IMR-90 (cell line): ENCODE measurements at places on chromosomes 1 and 21. TPM values are rescaled to one million over a fixed set of nuclear protein-coding genes. Genes with fewer than 3 reads are reported as not detected.

GRCh38 chr1:49651136-49651535, 372.6 kb downstream of the AGBL4 start:
- DNase-seq: no peak

The EPHA10 gene
- total RNA-seq: not detected in 2 replicates

DNA sequence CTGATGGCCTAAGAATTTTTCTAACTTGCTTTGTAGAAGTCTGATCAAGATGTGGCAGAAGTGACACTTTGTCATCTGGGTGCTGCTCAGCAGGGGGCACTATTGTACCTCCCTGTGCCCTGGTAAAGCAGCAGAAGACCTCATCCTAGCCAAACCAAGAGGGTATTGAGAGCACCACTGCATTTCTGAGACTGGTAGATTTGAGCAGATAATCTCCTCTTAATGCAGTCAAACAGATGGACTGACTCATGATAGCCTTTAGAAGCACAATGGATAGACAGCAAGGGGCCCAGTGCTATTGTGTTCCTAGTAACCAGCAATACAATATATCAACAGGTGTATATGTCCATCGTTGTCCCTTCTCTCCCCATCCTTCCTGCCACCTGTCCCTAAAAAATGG, 5.7 kb downstream of the TPM3 start:
- DNase-seq: peak; percentile 49

DNA sequence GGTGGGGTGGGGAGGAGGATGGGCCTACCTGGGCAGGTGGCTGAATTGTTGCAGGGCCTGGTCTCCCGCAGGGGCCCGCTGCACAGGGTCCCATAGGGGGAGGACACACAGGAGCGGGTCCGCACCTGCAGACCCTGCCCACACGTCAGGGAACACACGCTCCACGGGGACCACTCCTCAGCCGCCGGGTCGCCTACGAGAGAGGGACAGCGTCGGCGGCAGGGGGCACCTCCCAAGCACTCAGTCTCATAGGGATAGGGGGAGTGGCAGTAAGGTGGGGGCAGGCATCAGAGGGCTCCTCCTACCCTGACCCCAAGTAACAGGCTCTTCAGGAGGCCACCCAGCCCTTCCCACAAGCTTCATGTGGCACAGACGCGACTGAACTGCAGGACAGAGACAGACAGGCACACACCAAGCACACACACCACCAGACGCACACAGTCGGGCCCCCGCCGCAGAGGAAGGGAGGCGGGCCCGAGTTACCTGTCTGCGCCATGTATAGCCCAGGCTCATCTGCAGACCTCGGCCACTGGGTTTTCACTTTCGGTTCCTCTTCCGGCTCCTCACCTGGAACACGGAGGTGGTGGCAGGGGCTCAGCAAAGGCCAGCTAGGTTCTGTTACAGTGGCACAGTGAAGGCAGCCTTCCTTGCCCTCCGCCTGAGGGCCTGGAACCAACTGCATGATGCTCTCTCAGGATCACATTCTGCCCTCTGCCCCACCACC, 19.8 kb downstream of the ADGRB2 start:
- DNase-seq: no peak

The SMPDL3B gene
- total RNA-seq: not detected in 2 replicates

DNA sequence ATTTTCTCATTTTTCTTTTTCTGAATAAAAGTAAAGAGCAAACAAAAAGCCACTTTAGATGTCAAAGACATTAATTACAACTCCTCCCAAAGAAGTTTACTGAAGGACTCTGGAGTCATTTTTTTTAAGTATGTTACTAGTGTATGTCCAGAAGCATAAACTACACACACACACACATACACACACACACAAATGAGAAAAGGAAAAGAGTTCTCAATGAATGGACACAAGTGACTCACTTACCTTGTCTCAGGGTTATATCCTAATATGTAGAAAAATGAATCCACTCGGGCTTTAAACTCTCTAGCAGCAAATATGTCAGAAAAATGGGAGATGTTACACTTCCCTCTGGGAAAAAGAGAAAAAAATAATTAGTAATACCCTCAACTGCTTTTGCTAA, 223.1 kb downstream of the SLC45A1 start:
- DNase-seq: no peak

DNA sequence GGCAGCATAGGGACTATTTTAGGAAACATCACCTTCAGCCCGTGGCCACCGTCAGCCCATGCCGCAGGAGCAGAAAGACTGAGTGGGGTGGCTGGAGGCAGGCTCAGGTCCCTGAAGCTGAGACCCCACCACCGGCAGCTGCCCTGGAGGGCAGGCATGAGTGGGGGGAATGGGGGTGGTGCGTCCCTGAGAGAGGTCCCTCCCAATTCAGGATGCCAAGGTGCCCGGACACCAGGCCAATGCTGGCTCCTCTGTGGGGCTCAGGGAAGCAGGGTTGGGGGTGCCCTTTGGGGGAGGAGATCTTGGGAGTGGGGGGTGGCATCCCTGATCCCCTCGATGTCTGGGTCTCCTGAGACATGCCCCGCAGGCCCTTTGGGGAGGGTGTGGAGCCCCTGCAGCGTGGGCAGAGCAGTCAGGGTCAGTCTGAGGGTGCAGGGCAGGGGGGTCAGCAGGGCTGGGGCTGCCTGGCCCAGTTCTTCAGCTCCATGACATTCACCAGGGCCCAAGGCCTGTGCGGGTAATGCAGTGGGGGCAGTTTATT, 998 bp upstream of the TTC34 start:
- no peak for DNase-seq

GRCh38 chr1:70142075-70142474, 63.3 kb downstream of the LRRC40 start:
- DNase-seq: peak; percentile 45

- DNase-seq: no peak
These were observed 23.0 kb upstream of the LRRC8C start for GRCh38 chr1:89609781-89610456.

The BLACAT1 gene
- total RNA-seq: under 0.01 TPM in 1 of 2 replicates, not detected in the other

DNA sequence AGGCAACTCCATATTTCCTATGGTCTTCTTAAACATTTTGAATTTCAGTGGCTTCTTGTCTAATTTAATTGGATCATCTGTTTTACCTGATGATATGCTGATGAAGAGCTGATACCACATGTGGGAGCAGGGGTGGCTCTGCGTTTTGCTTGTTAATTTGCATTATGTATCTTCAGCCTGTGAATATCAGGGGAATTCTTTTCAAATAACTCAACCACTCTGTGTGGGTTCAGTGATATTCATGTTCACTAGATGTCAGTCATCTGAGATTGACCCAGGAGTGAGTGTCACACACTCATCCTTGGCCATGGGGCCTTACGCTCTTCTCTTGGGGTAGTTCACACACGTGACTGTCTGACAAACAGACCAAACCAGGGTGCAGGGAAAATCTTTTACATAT, 83.0 kb downstream of the FCRL5 start:
- no peak for DNase-seq

DNA sequence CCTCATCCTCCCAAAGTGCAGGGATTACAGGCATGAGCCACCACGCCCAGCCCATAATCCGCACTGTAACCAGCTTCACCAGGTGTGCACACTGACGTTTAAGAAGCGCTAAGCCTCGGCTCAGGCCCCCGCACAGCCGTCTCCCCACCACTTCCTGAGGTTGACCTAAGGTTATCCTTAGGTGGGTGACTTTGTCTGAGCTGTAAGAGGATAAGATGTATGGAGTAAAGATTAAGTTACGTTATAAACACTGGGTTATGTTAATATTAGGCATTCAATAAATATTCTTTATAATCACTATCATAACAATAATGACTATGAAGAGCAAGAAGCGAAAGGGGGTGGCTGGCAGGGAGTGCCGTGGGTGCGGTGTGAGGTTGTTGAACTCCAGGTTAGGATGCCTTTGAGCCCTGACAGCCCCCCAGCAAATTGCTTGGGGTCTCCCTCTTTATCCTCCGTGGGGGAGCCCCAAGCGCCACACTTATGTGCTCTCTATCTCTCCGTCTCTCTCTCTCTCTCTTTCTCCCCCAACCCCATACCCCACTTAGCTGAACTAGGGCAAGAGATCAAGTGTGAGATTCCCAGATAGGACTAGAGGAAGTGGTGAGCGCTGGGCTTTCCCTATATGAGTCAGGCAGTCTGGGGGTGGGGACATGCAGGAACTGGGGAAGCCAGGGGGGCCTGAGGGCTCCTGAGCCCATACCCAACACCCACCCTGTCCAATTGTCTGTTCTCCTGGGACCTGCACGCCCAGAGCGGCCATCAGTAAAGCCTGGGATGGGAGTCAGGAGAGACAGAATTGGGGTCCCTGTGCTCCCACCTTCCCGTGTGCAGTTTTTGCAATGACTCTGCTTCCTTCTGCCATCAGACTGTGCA, 7.6 kb downstream of the EFHD2 start:
- peak; percentile 83 for DNase-seq
